H1 (cell line): ENCODE measurements at places on chromosomes 11 and 22. TPM values are rescaled to one million over a fixed set of nuclear protein-coding genes. Genes with fewer than 3 reads are reported as not detected.

Gene ROM1
- total RNA-seq: 0.55 and 2.2 TPM in 2 replicates

GRCh38 chr11:35029979-35030682, 108.8 kb upstream of the CD44 start:
- no peak for DNase-seq

GRCh38 chr11:91308069-91308468, 916.5 kb upstream of the FAT3 start:
- no peak for DNase-seq

DNA sequence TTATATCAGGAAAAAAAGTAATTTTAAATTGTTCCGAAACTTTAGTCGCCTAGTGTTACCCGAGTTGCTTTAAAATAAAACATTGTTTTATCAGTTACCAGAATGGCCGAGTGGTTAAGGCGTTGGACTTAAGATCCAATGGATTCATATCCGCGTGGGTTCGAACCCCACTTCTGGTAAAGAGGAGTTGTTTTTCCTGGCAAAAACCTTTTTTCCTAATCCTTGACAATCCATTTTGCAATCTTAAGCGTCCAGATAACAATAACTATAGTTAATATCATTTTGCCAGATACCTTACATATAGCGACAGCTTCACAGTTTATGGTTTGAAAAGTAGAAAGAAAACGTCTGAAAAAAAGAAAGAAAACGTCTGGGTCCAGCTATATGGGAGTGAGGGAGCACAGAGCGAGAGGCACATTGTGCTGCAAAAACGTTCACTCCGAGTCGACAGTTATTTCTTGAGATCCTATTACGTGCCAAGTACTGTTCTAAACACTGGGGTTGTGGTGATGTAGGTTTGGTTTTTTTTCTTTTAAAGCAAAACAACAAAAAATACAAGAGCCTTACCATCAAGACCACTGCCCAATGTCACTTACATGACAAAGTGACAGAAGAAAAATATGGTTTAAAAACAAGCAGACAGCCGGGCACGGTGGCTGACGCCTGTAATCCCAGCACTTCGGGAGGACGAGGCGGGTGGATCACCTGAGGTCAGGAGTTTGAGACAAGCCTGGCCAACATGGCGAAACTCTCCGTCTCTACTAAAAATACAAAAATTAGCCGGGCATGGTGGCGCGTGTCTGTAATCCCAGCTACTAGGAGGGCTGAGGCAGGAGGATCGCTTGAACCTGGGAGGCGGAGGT, 40.6 kb downstream of the OR4D9 start:
- DNase-seq: no peak

GRCh38 chr22:24315367-24315966, 44.8 kb downstream of the SPECC1L start:
- DNase-seq: no peak
